ENCODE measurements at places on chromosomes 3 and 15. TPM values are rescaled to one million over a fixed set of nuclear protein-coding genes. Genes with fewer than 3 reads are reported as not detected.

CACNA2D3 gene
- polyA plus RNA-seq: 2.2 TPM

MAN2C1 gene
- polyA plus RNA-seq: 208 TPM

CCR9 gene
- not detected for polyA plus RNA-seq

UBL7 gene
- polyA plus RNA-seq: 59.3 TPM

ADAMTSL3 gene
- polyA plus RNA-seq: 20.0 TPM

TRH gene
- 0.46 TPM for polyA plus RNA-seq

GHRL gene
- 110 TPM for polyA plus RNA-seq

RTP3 gene
- polyA plus RNA-seq: 0.12 TPM

ROPN1 gene
- polyA plus RNA-seq: 0.42 TPM

ROPN1B gene
- 1.6 TPM for polyA plus RNA-seq

GNAT1 gene
- not detected for polyA plus RNA-seq

SCG3 gene
- 0.81 TPM for polyA plus RNA-seq

SOX14 gene
- polyA plus RNA-seq: not detected

OXTR gene
- polyA plus RNA-seq: 1.4 TPM

MAP2K5 gene
- 21.0 TPM for polyA plus RNA-seq

CA12 gene
- polyA plus RNA-seq: 2.1 TPM
